Large intestine (tissue), 12 donors: ENCODE measurements at places on chromosomes 3 and 15.

DNA sequence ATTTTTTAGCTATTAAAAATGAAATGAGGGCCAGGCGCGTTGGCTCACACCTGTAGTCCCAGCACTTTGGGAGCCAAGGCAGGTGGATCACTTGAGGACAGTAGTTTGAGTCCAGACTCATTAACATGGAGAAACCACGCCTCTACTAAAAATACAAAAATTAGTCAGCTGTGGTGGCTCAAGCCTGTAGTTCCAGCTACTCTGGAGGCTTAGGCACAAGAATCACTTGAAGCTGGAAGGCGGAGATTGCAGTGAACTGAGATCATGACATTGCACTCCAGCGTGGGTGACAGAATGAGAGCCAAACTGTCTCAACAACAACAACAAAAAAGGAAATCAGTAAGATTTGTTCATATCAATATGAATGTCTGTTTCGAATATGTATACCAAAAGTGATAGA lies 517.1 kb downstream of the ROBO1 start:
- no peak for DNase-seq

GRCh38 chr15:67063689-67064606 lies 1.5 kb upstream of the SMAD3 start:
- DNase-seq, result peak; percentile 90

DNA sequence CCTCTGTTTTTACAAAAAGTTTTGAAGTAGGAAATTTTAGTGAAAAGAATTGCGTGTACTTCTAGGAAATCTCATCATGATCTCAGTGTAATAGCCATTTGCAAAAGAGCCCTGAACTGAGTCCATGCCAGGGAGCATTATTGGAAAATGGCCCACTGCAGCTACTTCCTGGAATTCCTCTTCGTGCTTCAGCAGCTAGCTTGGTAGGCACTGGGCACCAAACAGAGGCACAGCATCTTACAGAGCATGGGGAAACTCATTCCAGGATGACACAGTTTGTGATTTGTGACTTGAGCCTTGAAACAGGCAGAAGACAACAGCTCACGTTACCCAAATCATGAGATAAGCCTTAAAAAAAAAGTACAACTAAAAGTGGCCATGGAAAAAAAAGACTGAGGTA lies 179.1 kb downstream of the WDR72 start:
- peak; percentile 6 for DNase-seq

GRCh38 chr15:62348118-62348517 lies 183.0 kb upstream of the C2CD4B start:
- DNase-seq, result no peak

DNA sequence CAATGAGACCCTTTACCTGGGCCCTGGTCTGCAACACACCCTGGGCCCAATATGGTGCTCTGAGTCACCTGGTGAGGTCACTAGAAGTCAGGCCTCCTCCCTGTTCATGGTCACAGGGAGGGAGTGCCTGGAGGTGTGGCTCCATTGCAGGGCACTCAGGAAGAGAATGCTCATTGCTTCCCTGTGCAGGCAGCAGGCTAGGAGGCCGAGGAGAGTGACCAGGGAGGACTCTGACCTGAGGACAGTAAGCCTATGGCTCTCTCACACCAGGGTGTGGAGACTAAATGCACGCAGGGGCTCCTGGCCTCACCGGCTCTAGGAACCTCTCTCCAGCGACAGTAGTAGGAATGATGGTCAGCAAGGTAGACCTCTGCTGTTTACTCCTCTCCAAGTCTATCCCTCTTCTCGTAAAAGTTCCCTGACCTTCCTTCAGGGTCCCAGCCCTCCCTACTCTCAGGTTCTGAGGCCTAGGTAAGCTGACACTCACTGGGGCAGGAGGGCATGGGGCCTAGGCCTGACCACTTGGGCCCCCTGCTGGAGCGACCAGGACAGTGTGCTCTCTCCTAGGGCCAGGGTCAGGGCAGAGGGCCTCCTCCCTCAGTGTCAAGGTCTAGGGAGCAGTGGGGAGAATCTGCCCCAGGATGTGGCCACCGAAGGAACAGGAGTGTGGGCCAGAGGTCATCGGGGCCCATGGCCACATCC lies 9.6 kb upstream of the SLCO2A1 start:
- peak; percentile 96 for DNase-seq

GRCh38 chr3:134453631-134454030 lies 32.2 kb downstream of the ANAPC13 start:
- no peak for DNase-seq

DNA sequence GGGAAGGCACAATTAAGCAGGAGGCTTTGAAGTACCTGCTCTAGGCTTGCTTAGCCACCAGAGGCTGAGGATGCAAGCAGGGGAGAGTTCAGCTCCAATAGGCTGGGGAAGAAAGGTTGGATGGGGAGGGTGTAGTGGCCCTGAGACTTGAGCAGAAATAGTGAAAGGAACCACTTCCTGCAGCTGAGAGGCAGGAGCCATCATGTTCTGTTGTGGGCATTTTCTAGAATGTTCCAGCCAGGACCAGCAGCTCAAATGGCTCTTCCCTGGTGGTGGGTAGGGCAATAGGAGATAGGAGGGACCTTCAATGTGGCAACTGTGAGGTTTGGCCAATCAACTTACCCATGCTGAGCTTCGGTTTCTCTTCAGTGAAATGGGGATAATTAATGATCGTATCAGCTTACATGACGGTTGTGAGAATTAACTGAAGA lies 79.1 kb upstream of the CGNL1 start:
- no peak for DNase-seq

DNA sequence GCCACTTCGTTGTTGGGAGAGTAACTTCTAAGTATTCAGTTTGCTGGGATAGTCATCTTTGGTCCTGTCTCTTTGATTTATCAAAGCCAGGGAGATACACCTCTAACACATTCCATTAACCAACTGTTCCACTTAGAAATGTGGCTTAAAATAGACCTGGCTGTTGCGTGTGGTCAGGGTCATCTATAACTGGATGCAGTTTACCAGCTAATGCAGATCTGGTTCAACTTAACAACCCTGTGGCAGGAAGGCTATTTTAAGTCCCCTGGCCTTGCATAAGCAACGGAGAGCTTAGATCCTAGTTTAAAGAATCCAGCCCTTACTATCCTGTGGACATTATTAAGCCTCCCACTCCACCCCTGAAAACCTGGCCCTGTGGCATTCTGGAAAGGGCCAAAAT lies 28.1 kb upstream of the CAPN3 start:
- DNase-seq, result no peak

DNA sequence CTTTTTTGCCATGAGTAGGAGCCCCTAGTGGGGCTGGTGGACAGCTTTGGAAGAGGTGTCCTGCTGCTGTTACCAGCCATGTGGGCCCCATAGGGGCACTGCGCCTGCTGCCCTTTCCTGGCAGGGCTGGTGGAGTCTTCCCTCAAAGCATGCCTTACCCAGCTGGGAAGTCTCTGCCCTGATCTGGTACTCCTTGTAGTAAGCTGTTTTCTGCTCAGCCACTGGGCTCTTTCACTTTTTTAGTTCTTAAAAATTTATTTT lies 26.2 kb downstream of the HMCES start:
- DNase-seq, result no peak

DNA sequence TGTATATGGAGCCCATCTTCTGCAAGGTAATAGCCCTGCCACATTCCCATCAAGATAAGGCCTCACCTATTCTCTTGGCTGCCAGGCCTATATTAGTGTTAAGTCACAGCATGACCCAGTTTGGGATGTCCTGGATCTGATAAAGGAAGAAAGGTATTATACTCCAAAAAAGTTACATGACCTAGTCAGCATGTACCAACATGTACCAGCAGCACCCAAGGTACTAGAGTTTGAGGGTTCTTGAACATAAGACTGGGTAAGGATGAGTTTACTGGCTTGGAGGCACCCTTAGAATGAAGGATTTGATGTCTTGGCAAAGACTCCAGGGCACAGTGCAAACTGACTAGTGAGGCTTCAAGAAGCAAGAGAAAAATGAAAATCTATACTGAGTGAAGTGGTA lies 232.5 kb downstream of the SQOR start:
- DNase-seq, result no peak

DNA sequence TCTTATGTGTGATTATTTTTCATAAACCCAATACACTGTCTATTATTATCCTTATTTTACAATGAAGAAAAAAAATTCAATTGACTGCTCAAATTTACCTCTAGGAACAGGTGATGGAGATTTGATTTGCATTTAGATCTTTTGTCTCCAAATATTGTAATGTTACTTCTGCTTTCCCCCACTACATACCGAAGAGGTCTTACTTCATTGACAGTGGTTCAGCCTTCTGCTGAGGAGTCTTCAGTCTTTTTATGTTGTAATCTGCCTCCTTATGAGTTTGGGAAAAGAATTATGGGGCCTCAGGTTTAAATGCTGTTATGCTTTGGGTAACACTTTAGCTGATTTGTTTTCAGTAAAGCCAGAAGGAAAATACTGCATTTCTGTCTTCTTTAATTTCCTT lies 199.5 kb downstream of the LPP start:
- DNase-seq, result no peak

DNA sequence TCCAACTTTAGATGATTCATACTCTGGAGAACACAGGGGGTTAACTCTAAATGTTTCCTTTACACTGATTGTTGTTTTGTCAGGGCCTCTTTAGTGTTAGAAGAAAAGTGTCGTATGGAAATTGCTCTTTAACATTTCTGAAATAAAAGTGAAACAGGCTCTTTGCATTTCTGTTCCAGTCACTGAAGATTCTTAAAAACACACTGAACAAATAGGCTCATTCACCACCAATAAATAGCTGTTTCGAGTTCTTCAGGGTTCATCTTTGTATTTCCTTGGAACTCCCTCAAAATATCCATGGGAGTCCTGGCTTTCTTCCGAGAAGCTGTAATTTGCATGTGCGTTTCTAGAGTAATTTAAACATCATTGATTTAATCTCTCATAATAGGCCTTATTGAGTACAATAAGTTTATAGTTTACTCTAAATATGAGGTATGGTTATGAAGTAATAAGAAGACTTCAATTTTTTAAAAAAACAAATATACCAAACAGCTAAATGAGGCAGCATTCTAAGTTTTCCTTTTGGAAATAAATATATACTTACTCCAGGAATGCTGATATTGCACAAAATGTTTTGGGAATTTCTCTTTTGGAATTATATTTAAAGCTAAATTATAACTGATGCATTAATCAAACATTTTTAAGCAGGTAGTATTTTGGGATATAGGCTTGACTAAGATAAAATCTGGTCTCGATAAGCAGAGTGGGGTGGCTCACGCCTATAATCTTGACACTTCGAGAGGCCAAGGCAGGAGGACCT lies 327.4 kb downstream of the EPHA3 start:
- DNase-seq, result no peak

- DNase-seq, result no peak
Measured at GRCh38 chr3:143081844-143082778, 37.5 kb upstream of the CHST2 start.
